ENCODE measurements at places on chromosomes 12 and 14.

- DNase-seq, result no peak
These were observed 122.5 kb upstream of the BCAT1 start for GRCh38 chr12:25071366-25071765.

GRCh38 chr14:77086017-77086727 is 11.9 kb upstream of the CIPC start:
- no peak for DNase-seq

GRCh38 chr12:15728118-15728598 is 61.0 kb downstream of the EPS8 start:
- no peak for DNase-seq

GRCh38 chr12:58640314-58640713 is 280.0 kb downstream of the LRIG3 start:
- DNase-seq, result no peak

All from iPS-NIHi11 (cell line).